ENCODE measurements at places on chromosomes 3 and 15. TPM values are rescaled to one million over a fixed set of nuclear protein-coding genes. Genes with fewer than 3 reads are reported as not detected.

GRCh38 chr3:55675478-55675877 is 188.4 kb upstream of the WNT5A start:
- no peaks in the 10 kb centered on the region for H3K4me1 ChIP-seq
- no peaks in the 10 kb centered on the region for H3K27me3 ChIP-seq
- no peaks in the 10 kb centered on the region for H3K36me3 ChIP-seq
- no peak for DNase-seq
- no peak overlapping the region for H3K27ac ChIP-seq

DNA sequence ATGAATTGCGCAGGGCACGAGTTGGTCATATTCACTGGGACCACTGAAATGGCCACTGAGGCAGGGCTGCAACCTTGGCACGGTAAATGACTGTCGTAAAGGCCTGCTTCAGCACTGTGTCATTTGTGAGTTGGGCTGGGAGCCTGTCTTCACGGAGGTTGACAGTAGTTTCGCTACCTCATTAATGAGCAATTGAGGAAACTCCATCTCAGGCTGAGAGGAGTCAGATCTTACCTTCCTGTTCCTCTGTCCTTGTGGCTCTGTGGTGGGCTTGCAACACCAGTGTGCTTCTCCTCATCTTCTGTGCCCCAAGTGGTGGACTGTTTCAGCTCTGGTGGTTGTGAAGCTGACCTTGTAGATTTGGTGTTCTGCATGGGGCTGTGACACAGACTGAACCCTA is 80.1 kb upstream of the EIF1B start:
- H3K27me3 ChIP-seq: no peaks in the 10 kb centered on the region
- no peaks in the 10 kb centered on the region for H3K36me3 ChIP-seq
- H3K27ac ChIP-seq: no peak overlapping the region
- no peak for DNase-seq
- no peak overlapping the region for H3K4me3 ChIP-seq

ATP13A5 gene
- not detected for total RNA-seq

DNA sequence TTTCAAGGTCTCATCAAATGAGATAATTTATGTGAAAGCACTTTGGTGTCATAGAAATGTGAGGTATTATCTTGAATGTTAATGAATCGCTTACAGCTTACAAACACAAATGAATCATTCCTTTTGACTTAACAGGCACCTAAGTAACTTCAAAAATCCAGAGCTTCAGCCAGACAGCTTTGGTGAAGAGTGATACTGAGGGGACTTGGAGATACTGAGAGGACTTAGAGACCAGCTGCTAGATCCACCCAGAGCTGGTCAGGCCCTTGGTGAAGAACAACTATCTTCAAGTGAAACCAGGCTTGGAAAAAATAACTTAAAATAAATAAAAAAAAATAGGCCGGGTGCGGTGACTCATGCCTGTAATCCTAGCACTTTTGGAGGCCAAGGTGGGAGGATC is 16.2 kb upstream of the ZFYVE19 start:
- no peaks in the 10 kb centered on the region for H3K27me3 ChIP-seq
- H3K27ac ChIP-seq: no peak overlapping the region
- no peaks in the 10 kb centered on the region for H3K36me3 ChIP-seq

GRCh38 chr3:159818399-159818798 is 170.2 kb upstream of the IL12A start:
- no peaks in the 10 kb centered on the region for H3K27me3 ChIP-seq
- H3K27ac ChIP-seq: no peak overlapping the region
- H3K4me3 ChIP-seq: no peak overlapping the region
- DNase-seq: no peak
- H3K36me3 ChIP-seq: no peaks in the 10 kb centered on the region

CMTM8 gene
- 3.3 TPM for total RNA-seq

DNA sequence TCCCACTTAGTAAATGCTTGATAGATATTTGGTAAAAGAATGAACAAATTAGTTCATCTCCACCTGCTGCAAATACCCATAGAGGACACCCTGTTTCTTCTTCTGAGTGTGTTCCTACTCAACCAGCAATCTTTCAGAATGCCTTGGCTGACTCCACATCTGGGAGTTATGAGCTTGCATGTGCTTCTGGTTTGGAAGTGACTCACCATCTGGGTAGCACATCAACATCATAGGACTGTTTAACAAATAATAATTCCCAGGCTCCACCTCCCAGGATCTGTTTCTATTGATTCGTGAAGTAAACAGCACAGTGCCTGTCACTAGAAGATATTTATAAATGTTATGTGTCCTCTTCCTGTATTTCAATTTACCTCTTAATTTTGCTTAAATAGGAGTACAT is 580.1 kb downstream of the ROBO2 start:
- no peak overlapping the region for H3K27ac ChIP-seq
- no peaks in the 10 kb centered on the region for H3K4me1 ChIP-seq
- DNase-seq: no peak
- H3K27me3 ChIP-seq: no peaks in the 10 kb centered on the region
